ENCODE measurements at places on chromosomes 2 and 18.

DNA sequence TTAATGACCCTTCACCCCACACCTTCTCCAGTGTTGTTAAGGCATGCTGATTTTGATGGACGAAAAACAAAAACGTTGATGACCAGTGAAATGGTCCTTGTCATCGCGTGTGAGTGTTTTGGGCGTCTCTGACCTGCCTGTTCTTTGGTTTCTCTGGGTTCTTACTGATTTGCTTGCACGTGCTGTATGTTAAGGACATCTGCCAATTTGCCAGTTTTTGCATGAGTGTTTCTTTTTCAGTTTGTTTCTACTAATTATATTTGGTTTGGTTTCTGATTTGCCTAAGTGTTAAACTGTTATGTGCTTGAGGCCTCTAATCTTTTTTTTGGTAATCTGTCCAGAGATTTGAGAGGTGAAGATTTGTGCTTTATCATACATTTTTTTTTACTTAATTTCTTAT, 14.6 kb downstream of the TRAF3IP1 start:
- no peak for DNase-seq

GRCh38 chr18:54284981-54285785, 15.9 kb downstream of the POLI start:
- DNase-seq = no peak

GRCh38 chr2:142435847-142436246, 305.0 kb upstream of the LRP1B start:
- DNase-seq = no peak

DNA sequence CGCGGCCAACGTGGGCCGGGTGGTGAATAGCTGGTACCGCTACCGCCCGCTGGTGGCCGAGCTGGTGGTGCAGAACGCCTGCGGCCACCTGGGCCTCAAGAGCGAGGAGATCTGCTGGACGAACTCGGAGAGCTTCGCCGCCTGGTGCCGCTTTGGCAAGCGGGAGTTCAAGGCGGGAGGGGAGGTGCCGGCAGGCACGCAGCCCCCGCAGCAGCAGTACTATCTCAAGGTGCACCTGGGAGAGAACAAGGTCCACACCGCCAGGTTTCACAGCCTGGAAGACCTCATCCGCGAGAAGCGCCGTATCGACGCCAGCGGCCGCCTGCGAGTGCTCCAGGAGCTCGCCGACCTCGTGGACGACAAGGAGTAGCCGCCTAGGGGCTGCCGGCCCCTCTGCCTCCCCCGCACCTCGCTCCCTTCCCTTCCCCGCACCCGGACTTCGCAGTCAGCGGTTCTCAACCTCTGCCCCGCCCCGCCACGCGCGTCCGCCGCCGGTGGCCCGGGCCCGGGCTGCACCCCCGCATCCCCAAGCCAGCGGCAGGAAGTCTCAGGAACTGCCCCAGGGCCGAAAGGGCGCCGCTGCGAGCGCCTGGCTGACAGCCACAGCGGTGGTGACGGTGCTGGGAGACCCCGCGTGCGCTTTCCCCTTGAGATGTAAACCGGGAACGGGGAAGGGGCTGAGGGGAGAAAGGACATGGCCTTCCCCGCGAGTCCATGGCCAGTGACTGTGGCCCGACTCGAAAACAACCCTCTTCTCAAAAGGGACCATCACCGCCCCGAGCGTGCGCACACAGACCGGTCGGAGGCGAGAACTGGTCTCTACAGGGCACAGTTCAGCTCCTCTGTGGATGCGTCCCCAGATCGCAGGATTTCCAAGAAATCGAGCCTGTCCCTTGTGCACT, 2.2 kb downstream of the LRATD1 start:
- DNase-seq = no peak

DNA sequence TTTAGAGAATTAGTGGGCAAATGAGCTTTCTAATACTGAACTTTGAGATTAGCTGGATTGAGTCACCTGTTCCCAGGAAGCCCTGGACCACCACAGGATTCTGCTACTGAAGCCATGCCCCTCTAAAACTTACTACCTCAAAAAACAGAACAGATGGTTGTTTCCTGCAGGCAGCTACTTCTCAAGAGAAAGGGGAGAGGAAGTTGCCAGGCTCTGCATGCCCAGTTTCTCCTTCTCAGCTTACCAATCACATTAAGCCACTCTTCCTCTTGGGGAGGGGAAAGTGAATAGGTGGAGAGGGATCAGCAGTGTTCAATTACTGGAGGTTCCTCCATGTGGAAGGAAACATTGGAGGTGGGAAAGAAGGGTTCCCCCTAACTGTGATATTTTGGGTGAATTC, 24.9 kb upstream of the C1GALT1C1L start:
- no peak for DNase-seq

DNA sequence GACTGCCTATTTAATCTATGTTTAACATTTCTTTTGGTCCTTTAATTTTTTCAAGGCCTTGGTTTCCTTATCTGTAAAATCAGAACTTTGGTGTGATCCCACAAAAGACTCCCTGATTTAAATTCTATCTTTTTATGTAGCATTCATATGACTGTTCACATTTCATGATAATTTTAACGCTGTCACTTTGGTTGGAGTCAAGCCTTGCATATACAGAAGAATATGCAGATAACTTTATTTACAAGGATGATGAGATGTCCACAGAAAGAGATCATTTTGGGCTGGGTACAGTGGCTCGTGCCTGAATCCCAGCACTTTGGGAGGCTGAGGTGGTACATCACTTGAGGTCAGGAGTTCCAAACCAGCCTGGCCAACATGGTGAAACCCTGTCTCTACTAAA, 38.4 kb upstream of the SOS1 start:
- DNase-seq = no peak

- DNase-seq = no peak
Measured at GRCh38 chr2:237196866-237197618, 111.4 kb downstream of the COPS8 start.

- no peak for DNase-seq
Measured at GRCh38 chr2:18993756-18994338, 364.6 kb downstream of the OSR1 start.

GRCh38 chr18:369224-370015, 101.6 kb upstream of the THOC1 start:
- no peak for DNase-seq
